Pancreas (tissue), 10 donors: ENCODE measurements at places on chromosomes 7 and 10. TPM values are rescaled to one million over a fixed set of nuclear protein-coding genes. Genes with fewer than 3 reads are reported as not detected.

DNA sequence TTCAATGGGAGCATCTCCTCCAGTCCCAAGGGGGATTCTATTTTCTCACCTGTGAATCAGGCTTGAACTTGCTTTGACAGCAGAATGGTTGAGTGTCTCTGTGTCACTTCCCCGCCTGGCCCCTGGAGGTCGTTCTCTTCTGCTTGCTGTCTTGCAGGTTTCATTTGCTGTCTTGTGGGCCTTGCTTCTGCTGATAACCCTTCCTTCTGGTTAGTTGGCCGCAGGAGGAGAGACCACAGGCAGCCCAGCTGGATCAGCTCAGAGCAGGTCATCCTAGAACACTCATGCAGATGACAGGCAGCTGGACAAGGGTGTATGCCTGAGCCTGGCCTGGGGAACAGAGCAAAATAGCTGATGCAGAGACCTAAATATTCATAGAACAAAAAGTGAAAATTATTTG lies 344.2 kb upstream of the ADARB2 start:
- no peak overlapping the region for H3K4me3 ChIP-seq
- no peak overlapping the region for H3K27ac ChIP-seq
- no peak for DNase-seq
- H3K36me3 ChIP-seq: no peaks in the 10 kb centered on the region
- peaks cover 13% of the 10 kb centered on the region for H3K4me1 ChIP-seq

Gene IFT22
- 10.4 TPM for total RNA-seq

DNA sequence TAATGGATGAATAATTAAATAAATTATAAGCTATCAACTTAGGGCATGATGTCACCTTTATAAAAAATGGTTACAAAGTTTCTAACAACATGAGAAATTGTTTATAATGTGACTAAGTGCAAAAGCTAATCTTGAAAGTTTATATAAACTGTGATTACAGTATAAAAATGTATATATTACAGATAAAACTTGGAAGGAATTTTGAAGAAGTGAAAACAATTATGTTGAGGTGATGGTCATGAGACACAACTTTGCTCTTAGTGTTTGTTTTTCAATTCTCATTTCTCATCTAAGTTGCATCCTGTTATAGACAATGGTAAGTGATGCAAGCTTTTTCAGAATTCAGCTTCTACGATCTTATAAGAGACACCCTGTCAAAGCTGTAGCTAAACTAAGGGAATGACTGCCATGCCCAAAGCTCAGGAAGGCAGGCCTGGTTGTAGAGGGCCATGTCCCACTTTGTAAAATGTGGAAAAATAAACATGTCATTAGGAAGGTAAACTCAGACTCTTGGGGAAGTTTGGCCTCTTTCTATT lies 23.9 kb downstream of the MACC1 start:
- H3K36me3 ChIP-seq: no peaks in the 10 kb centered on the region
- H3K4me3 ChIP-seq: no peak overlapping the region
- no peak overlapping the region for H3K27ac ChIP-seq

DNA sequence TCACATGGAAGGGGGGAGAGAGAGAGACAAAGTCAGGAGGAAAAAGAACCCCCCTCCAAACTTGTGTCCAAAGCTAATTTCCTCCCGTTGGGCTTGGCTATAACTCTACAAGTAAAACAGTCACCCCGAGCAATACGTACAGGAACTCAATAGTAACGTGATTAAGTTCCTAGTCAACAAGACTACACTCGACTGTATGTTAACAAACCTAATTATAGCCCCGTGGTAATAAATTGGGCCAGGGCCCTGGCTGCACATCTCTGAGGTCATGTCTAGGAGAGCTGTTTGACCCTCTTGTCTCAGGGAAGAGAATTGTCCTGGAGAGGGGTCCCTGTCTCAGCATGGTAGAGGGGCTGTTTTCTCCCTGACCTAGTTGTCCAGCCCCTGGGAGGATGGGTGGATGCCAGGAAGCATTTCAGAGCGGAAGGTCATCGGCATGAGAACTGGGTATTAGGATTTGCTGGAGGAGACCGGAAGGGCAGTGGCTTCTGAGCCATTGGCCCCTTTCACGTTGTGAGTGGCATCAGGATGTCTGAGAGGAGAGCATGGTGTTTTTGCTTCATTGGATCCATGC lies 60.2 kb upstream of the COMTD1 start:
- H3K27me3 ChIP-seq: no peaks in the 10 kb centered on the region
- H3K27ac ChIP-seq: peak overlapping the region; percentile 99
- peak; percentile 46 for DNase-seq
- H3K4me3 ChIP-seq: peak overlapping the region; percentile 58
- peaks cover 29% of the 10 kb centered on the region for H3K4me1 ChIP-seq
- H3K36me3 ChIP-seq: no peaks in the 10 kb centered on the region

DNA sequence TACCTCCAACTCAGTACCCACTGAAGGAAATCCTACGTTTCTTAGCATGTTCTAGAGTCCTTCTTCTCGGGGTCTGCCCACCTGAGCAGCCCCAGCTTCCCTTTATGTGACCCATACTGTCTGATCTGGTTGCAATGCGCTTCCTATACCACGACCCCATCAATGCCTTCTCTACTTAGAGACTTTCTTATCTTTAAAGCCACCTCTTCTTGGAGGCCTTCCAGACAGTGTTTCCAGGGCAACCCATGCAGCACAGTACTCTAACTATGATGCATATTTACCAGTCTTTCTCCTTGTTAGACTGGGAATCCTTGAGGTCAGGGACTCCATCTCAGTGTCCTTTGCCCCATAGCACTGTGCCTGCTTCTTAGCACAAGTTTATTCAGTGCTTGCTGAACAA lies 54.5 kb upstream of the SLF2 start:
- no peaks in the 10 kb centered on the region for H3K36me3 ChIP-seq
- DNase-seq: no peak
- H3K27me3 ChIP-seq: no peaks in the 10 kb centered on the region

DNA sequence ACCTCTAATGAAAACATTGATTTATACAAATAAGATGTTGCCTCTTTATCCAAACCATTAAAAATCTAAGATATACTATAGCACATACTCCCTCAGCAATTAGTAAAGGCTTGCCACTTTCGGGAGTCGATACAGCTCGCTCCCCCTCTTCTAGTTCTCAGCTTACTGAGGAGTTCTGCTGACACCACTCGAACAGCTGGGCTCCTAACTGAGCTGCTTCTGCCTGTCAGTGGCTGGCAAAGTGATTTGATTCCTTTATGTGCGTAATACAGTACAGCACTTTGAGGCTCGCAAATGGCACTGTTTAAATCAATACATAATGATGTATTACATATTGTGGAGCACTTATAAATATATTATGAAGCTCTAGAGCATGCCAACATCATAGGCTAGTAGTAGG lies 241.8 kb downstream of the CREB5 start:
- no peaks in the 10 kb centered on the region for H3K4me1 ChIP-seq
- no peaks in the 10 kb centered on the region for H3K27me3 ChIP-seq
- no peak overlapping the region for H3K27ac ChIP-seq
- H3K4me3 ChIP-seq: no peak overlapping the region
- DNase-seq: no peak
- no peaks in the 10 kb centered on the region for H3K36me3 ChIP-seq

Gene NODAL
- not detected for total RNA-seq

DNA sequence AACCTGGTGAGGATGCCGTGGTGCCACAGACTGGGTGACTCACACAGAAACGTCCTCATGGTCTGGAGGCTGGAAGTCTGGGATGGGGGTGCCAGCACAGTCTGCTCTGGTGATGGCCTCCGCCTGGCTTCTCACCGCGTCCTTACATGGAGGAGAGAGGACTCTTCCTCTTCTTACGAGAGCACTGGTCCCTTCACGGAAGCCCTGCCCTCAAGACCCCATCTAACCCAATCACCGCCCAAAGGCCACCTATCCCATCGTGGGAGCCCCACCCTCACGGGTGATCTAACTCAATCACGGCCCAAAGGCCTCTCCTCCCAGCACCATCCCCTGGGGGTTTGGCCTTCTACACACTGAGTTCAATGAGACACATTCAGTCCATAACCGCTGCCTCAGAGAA lies 137.7 kb downstream of the PTPRN2 start:
- no peak overlapping the region for H3K27ac ChIP-seq
- no peak for DNase-seq

GRCh38 chr7:30224511-30225062 lies 59.8 kb upstream of the ZNRF2 start:
- H3K27me3 ChIP-seq: no peaks in the 10 kb centered on the region
- H3K36me3 ChIP-seq: no peaks in the 10 kb centered on the region
- no peak for DNase-seq
- no peak overlapping the region for H3K4me3 ChIP-seq
- peaks cover 17% of the 10 kb centered on the region for H3K4me1 ChIP-seq
- no peak overlapping the region for H3K27ac ChIP-seq

DNA sequence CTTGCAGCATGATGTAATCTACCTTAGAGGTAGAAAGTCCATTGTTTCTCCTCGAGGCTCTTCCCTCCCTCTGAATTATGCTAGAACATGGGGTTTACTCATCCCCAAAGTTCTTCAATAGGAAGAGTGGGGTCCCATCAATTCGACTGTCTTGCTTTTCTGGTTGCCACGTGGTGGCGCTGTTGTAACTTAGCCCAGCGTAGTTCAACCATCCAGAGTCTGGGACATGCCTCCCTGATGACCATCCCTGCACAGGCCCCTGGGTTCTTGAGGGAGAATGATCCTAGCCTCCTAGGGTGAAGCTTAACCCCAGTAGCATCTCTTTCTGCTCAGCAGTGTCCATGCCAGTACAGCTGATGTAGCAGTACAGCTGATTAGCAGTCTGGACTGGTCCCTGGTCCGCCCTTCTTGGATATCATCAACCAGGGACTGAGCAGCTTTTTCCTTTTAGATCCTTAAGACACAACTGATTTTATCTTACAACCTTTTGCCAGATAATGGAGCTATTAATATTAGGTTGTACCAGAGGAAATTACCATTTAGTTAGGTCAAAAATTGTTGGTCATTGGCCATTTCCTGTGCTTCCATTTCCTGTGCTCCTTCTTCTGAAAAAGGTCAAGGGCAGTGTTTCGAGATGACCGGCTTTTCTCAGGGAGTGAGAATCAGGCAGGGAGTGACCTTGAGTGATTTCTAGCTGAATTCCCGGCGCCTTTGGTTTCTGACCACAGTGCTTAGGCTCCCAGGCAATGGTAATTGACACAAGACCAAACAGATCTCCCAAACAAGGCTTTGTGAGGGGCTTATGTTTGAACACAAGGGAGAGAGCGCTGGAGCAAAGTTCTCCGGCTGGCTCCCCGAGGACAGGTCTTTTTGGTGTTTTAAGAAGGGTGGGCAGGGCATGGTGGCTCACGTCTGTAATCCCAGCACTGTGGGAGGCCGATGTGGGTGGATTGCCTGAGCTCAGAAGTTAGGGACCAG lies 65.4 kb downstream of the TACC2 start:
- H3K36me3 ChIP-seq: no peaks in the 10 kb centered on the region
- no peaks in the 10 kb centered on the region for H3K27me3 ChIP-seq
- DNase-seq: peak; percentile 46
- H3K4me3 ChIP-seq: no peak overlapping the region
- H3K27ac ChIP-seq: no peak overlapping the region

- no peaks in the 10 kb centered on the region for H3K36me3 ChIP-seq
- no peaks in the 10 kb centered on the region for H3K4me1 ChIP-seq
- H3K4me3 ChIP-seq: no peak overlapping the region
Observed at GRCh38 chr10:112663234-112664125, 216.5 kb downstream of the VTI1A start.

GRCh38 chr7:86788948-86789347 lies 145.2 kb downstream of the GRM3 start:
- H3K27me3 ChIP-seq: no peaks in the 10 kb centered on the region
- no peak overlapping the region for H3K4me3 ChIP-seq
- no peak for DNase-seq
- no peaks in the 10 kb centered on the region for H3K36me3 ChIP-seq
- no peak overlapping the region for H3K27ac ChIP-seq

Gene FZD1
- 5.9 TPM for total RNA-seq

GRCh38 chr10:103529539-103529938 lies 36.0 kb downstream of the NEURL1 start:
- H3K4me3 ChIP-seq: no peak overlapping the region
- DNase-seq: no peak
- H3K4me1 ChIP-seq: no peaks in the 10 kb centered on the region
- no peak overlapping the region for H3K27ac ChIP-seq
- H3K27me3 ChIP-seq: no peaks in the 10 kb centered on the region

DNA sequence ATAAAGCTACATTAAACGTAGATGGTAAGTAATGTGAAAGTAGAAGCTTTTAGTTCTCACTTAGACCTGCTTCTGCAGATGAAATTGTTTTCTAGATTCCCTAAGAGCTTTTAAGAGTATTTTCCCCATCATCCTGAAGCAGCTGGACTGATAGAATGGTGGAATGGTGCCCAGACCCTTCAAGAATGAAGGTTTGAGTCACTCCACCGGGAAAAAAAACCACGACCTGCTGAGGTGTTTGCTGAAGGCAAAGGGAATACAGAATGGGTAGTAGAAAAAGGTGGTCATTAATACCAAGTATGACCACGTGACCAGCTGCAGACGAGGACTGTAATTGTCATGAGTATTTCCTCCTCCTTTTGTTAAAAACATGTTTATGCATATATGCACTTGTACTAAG lies 79.2 kb upstream of the PTPRZ1 start:
- DNase-seq: no peak
- H3K36me3 ChIP-seq: no peaks in the 10 kb centered on the region
- H3K4me1 ChIP-seq: no peaks in the 10 kb centered on the region
- H3K4me3 ChIP-seq: no peak overlapping the region
- no peak overlapping the region for H3K27ac ChIP-seq
- no peaks in the 10 kb centered on the region for H3K27me3 ChIP-seq

- peaks cover 11% of the 10 kb centered on the region for H3K4me1 ChIP-seq
- no peaks in the 10 kb centered on the region for H3K27me3 ChIP-seq
- H3K27ac ChIP-seq: no peak overlapping the region
- H3K4me3 ChIP-seq: no peak overlapping the region
- H3K36me3 ChIP-seq: no peaks in the 10 kb centered on the region
- no peak for DNase-seq
Observed at GRCh38 chr10:71236286-71236685, 23.9 kb downstream of the UNC5B start.

DNA sequence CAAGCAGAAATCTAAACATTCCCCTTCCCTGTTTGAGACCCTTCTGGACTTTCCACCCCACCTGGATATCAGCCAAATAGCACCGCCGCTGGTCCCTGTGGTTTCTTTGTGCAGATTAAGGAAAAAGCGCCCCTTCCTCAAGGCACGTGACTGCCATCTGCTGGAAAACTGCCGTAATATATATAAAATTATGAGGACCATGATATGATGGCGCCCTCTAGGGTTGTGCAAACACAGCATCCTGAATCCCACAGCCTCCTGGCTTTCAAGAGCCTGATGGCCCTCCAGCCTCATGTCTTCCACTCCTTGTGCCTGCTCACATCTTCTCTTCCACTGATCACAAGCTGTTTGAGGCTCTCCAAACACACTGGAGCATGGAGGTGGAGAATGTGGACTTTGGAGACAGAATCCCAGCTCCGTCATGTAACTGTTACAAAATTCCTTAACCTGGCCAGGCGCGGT lies 121.3 kb downstream of the MYL10 start:
- H3K36me3 ChIP-seq: no peaks in the 10 kb centered on the region
- no peak overlapping the region for H3K4me3 ChIP-seq
- DNase-seq: no peak
- H3K27ac ChIP-seq: no peak overlapping the region
- H3K4me1 ChIP-seq: no peaks in the 10 kb centered on the region

Gene CDHR3
- 1.9 TPM for total RNA-seq

Gene USP6NL
- total RNA-seq: 10.4 TPM

Gene LRRD1
- not detected for total RNA-seq

Gene PDK4
- total RNA-seq: 48.5 TPM
